ENCODE measurements at places on chromosomes 4 and X.

GRCh38 chrX:115939070-115939469 is 231.5 kb upstream of the AGTR2 start:
- DNase-seq: no peak

GRCh38 chrX:13250826-13251580 is 68.8 kb downstream of the ATXN3L start:
- DNase-seq: no peak

- no peak for DNase-seq
Measured at GRCh38 chrX:151169783-151170182, 6.6 kb upstream of the GPR50 start.

GRCh38 chr4:80201252-80202151 is 4.2 kb downstream of the PRDM8 start:
- no peak for DNase-seq

DNA sequence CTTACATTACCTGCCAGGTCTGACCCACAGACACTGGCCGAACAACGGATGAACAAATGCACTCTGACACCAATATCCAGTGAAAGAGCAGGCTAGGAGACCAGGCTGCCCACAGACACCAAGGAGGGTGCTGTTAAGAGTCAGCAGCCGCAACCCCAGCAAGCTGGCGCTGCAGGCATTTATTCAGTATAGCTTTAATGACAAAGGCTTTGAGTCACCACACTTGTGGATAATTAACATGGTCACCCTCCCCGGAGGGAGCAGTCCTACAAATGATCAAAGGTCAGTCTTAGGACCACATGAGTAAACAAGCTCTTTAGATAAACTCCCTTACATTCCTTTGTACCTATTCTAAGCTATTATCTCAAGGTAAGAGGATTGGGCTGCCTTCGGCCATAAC is 368.5 kb upstream of the GRID2 start:
- DNase-seq: no peak

DNA sequence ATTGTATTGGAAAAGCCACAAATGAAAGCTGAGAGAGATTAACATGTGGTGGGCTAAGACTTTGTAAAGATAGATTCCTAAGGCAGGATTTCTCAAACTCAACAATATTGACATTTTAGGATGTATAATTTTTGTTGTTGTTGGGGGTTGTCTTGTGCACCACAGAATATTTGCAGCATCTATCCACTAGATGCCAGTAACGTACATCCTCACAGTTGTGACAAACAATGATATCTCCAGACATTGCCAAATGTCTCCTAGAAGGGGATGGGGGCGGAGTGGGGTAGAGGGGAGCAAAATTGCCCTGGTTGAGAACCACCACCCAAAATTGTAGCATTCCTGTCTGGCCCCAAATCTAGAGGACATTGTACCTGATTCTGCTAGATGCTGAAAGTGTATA is 14.7 kb upstream of the CBR4 start:
- DNase-seq: no peak

DNA sequence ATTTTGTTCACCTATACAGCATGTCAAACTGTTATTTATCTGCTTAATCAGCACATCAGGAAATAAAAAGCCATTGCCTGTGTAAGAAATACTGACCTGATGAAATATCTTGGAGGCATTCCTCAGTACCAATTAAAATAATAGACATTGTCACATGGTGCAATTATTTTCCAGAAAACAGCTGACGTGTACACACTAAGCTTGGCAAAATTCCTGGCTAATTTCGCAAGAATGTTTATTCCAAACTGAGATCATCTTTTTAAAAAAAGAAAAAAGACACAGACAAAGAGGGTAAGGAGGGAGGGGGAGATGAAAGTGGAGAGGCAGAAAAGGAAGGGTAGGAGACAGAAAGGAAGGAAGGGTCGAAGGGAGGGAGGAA is 61.9 kb upstream of the NFKB1 start:
- DNase-seq: no peak

DNA sequence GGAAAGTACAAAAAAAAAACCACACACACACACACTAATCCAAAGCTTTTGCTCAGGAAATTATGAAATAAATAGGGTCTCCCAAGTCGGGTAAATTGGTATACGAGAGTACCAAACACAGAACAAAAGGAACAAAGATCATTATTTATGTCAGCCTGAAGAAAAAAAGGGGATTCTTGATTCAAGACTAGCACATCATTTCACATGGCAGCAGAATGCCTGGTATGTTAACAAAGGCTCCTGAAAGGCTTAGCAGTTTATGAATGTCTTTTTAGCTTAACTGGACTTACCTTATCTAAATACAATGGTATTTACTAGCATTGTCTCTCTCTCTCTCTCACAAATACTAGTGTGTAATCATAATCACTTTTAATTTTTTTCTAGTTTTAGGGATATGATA is 11.3 kb downstream of the RAP2C start:
- no peak for DNase-seq

DNA sequence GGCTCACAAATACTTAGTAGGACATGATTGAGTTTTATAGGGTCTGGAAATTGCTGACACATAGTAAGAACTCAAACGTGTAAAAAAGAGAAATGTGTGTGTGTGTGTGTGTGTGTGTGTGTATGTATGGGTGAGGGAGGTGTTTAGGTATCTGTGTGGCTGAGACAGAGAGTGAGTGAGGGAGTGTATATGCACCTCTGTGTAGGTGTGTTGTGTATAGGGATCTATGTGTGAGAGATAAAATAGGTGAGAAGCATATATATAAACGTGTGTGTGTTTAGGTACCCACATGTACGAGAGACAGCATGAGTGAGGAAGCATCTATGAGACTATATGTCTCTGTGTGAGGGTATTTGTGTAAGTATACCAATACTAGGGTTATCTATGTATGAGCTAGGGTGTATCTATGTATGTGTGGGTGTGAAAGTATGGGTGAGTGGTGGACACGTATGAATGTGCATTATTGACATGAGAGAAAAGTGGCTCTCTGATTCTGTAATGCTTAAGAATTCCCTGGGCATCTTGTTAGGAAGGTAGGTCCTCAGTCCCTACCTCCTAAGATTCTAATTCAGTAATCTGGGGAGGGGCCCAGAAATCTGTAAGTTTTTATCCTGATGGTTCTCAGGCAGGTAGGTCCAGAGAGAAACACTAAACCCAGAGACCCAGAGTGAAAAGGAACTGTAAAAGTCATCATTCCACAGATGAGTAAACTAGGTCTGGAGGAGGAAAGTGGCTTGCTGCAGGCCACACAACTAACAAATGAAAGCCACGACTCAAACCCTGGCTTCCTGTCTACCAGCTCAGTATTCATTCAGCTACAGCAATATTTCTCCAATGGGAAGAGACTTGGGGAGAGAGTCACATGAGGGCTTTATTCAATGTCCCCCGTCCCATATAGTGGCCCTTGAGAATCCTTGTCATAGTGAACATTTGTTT is 237.0 kb downstream of the IDS start:
- no peak for DNase-seq

DNA sequence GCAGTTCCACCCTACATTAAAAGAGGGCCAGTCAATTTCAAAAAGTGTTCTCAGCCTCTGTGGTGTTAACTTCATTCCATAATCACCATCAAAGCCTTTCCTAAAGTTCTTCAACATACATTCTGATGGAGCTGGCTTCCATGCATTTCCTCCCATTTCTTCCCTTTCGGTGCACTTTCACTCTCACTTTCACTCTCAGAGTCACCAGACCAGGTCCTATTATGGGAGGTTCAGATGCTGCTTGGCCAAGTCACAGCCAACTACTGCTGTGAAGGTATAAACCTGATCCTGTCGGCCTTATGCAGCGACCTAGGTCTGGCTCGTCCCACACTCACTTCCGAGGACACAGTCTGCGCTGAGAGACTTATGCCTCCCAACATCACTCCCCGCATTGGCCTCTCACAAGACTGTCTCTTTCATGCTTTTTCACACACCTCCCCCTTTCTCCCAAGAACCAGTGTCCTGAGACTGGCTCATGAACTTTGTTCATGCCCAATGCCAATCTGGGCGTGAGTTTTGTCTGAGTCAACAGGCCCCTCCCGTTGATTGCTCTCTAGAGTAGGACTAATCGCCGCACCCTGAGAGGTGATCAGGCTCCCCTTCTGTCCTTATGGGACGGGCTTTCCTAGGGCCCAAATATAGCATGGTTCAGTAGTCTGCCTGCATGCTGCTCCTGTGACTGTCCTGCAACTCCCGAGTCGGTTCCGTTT is 60.8 kb upstream of the XAGE1B start:
- DNase-seq: no peak

DNA sequence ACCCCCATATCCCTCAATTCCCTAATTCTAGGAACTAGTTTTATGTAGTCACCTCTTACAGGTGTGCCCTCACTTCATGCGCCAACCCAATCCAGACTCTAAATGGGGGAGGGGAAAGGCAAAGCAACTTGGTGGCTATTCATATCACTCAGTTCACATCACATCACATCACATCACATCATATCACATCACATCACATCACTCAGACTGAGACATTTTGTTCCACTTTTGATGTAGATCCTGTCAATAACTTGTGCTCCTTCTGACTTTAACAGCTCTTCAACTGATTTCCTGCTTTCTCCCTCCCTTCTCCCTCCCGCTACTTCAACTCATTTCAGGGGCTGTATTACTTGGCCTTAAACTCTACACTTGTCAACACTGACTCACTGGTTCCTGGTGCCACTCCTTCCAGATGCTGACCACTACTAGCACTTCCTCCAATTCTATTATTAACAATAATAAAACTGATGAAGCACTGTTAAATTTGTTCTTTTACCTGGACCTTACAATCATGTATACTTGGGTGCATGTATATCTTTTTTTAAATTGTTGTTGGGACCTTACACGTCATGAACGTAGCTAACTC is 29.1 kb upstream of the PLS3 start:
- no peak for DNase-seq

GRCh38 chr4:113636877-113637276 is 124.7 kb downstream of the CAMK2D start:
- no peak for DNase-seq

GRCh38 chr4:139142087-139142486 is 34.9 kb downstream of the ELF2 start:
- no peak for DNase-seq

GRCh38 chrX:147680251-147680650 is 231.5 kb upstream of the FMR1 start:
- no peak for DNase-seq

DNA sequence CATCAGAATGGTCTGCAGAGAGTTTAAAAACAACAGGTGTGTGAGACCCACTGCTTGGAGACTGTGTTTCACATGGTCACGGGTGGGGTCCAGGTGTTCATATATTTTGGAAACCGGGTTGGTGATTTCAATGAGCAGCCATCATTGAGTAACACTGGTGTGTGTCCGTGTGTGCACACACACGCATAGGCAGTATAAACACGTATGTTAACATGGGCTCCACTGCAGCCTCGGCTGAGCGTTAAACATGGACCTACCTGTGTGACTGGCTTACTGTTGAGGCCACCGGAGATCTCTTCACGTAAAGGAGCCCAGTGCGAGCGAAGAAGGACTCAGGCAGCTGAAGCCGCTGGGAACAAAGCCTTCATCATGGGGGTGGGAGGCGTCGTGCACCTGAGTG is 56.9 kb upstream of the TLR3 start:
- DNase-seq: no peak

DNA sequence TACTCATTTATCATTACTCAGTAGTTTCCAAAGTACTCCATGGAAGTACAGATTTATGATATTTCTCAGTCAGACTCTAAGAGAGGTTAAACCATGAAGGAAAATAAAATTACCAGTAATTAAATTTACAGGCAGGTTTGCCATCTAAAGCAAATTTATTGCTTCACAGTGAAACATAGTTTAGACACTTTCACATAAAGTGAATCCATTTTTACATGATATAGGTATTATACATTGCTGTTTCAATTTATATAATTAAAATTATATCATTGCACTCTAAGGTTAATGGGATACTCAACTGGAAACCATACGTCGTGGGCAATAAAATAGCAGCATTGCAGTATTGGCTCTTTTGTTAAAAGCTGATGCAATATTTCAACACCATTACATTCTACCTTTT is 202.8 kb downstream of the SLIT2 start:
- DNase-seq: no peak

DNA sequence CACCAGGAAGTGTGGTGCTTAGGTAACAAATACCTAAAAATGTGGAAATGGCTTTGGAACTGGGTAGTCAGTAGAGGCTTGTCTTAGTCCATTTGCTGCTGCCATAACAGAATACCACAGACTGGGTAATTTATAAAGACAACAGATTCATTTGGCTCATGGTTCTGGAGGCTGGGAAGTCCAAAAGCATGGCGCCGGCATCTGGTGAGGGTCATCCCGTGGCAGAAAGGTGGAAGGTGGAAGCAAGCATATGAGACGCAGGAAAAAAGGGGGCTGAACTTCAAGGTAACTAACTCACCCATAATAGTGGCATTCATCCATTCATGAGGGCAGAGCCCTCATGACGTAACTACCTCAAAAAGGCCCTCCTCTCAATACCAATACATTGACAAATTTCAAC is 6.6 kb downstream of the FAM3A start:
- DNase-seq: no peak

DNA sequence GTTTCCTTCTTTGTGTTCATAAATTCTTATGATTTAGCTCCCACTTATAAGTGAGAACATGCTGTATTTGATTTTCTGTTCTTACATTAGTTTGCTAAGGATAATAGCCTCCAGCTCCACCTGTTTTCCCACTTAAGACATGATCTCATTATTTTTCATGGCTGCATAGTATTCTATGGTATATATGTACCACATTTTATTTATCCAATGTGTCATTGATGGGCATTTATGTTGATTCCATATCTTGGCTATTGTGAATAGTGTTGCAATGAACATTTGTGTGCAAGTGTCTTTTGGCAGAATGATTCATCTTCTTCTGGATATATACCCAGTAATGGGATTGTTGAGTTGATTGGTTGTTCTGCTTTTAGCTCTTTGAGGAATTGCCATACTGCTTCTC is 1234.8 kb downstream of the ADGRL3 start:
- DNase-seq: no peak

GRCh38 chrX:39796856-39797255 is 300.9 kb downstream of the BCOR start:
- no peak for DNase-seq

DNA sequence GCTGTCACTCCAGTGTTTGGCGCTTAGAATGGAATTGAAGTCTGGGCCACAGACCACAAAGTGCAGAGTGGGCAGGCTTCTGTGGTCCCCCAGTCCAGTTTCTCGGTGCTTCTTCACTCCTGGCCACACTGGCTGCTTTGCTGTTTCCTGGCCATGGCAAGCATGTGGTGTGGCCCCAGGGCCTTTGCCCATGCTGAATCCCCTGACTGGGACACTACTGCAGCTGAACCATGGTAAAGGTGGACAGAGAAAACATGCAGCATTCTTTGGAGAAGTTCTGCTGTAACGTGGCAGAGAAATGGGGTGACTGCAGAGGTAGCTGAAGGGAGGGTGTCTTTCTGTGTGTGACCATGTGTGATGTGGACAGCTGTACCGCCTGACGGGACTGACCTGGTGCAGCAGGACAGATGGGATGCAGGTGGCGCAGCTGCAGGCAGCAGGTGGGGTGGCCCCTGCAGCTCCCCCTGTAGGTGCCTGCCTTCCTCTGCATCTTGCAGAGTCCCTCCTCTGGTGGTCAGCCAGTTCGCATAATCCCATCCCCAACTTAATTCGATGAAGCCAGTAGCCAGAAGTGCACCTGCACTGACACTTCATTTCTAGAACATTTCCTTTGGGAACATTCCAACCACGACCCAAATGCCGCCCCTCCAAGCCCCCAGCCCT is 13.2 kb upstream of the S100P start:
- no peak for DNase-seq

GRCh38 chr4:169622566-169622965 is 2.2 kb downstream of the CLCN3 start:
- DNase-seq: no peak

GRCh38 chr4:149765630-149766029 is 50.0 kb downstream of the IQCM start:
- no peak for DNase-seq

Measured in stimulated activated CD8-positive, alpha-beta memory T cell treated with anti-CD3 and anti-CD28 coated beads, Interleukin-15, amount 100 ng/mL, for 1 hour (primary cell).